Right renal cortex interstitium (tissue), 3 donors: ENCODE measurements at places on chromosomes 2 and 18.
A peak's percentile ranks its signal among the peaks of the same experiment; 100 is the strongest.

- DNase-seq = no peak
These were observed 364.1 kb downstream of the SS18 start for GRCh38 chr18:25726298-25726697.

GRCh38 chr2:8087480-8087840, 594.4 kb upstream of the ID2 start:
- DNase-seq = no peak

- no peak for DNase-seq
These were observed 27.3 kb upstream of the TMX3 start for GRCh38 chr18:68742206-68742605.

DNA sequence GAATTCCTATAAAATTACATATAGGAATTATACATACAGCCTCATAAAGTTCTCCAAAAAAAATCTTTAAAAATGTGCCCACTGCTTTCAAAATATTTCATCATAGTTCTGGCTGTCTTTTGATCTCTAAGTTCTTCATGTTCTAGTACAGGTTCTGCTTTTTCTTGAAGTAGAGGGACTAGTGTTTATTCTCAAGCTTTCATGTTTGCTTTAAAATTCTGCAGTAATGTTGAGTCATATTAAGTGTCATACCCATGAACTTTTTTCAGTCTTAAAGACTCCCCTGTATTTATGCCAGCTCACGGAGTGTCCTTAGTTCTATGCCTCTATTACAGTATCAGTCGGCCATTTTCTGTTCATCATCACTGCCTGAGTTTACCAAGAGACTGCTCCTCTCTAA, 54.8 kb upstream of the CCDC141 start:
- DNase-seq = no peak

DNA sequence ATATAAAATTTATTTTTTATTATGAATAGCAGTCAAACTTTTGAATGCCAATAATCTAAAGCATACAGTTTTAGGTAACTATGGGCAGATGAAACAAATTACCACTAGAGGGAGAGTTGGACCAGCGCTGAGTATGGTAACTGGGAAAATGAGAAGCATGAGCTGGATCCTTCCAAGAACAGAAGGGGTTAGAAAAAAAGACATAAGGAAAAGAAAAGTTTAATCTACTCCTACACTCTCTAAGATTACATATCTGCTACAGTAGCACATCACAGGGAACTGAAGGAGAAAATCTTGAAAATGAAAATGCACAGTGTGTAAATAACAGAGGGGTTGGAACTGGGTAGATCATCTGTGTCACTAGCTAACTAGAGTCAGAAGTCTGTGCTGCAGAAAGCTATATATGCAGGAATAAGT, 15.5 kb downstream of the REG3G start:
- no peak for DNase-seq

GRCh38 chr2:160336635-160337034, 136.6 kb upstream of the ITGB6 start:
- no peak for DNase-seq

- DNase-seq = no peak
These were observed 153.5 kb downstream of the MYCN start for GRCh38 chr2:16093639-16094529.

DNA sequence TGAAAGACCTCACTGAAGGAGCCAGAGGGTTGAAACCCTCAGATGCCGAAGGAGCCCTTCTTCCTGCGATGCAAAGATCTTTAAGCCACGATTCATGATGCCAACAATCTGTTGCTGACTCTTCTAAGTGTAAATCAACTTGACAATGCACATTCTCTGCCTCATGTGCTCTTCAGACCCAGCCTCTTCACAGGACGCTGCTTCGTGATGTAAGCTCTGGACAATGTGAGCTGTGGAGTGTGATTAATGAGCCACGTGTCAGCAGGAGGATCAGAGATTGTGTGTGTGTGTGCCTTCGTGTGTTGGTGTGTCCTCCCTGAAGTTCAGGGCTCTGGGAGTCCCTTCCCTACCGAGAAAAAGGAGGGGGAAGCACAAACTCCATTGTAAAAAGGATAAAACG, 26.5 kb upstream of the TWIST2 start:
- peak; percentile 12 for DNase-seq

- no peak for DNase-seq
These were observed 36.8 kb downstream of the EML6 start for GRCh38 chr2:54760310-54760709.
